Cortex of kidney (tissue), 1 donor: ENCODE measurements at places on chromosomes 4 and X.

DNA sequence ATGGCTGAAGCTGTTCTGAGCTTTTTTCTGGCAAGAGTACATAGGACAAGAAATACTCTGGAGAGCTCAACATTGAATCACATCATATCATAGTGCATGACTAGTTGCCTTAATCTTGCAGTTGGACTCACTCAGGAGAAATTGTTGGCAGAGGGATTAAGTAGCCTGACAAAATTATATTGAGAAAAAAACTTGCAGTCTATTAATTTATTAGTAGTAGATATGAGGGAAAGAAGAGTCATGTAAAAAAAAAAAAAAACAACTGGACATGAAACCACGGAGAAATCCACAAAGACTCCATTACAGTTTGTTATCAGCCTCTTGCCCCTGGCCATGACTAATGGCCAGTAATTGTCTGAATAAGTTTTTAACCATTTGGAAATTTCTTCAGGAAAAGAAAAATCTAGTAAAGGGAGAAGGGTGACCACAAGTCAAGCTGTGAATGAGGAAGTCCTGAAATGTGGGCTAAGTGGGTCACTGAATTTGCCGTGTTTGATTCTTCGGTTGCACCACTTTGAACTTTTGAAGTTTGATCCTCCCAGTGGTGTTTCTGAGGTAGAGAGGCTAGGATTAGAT lies 45.6 kb downstream of the FHL1 start:
- DNase-seq: no peak

GRCh38 chr4:81337211-81337610 lies 122.2 kb upstream of the PRKG2 start:
- no peak for DNase-seq

- DNase-seq: no peak
These were observed 32.8 kb downstream of the SERPINA7 start for GRCh38 chrX:106005684-106006083.

- DNase-seq: no peak
These were observed 179.0 kb upstream of the RASGEF1B start for GRCh38 chr4:81650606-81651242.

DNA sequence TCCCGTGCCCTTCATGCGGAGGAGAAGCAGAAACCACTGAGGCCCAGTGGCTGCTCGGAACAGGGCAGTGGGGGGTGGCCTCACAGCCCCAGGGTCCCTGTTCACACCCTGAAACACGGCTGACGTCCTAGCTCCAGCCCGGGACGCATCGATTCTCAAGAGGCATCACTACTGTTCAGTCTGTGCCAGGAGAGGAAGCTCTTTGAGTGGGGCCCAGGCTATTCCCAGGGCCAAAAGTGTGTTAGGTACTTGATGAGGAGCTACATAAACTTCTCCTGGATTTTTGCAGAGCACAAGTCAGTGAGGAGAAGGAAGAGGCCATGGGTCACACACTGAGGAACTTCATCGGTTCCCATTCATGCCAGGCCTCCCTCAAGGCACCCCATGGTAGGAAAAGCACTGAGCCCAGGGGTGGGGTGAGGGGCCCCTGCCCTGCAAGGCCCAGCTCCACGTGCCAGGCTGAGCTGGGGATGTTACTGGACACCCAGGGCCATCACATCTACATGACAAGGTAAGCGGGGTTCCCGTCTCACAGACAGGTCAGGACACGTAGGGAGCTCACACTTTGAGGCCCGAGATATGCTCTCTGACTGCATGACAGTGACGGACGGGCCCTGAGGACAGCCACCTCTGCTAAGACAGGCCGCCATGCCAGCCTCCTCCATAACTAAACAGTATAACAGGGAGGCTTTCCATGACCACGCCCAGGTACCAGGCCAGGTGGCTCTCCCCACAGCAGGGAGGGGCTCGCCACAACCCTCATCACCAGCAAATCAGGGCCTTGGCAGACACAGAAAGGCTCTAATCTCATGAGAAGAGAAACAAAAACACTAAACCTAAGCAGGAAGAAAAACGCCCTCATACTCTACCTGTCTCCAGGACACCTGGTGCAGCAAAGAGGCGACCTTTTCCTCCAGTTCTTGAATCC lies 12.4 kb downstream of the TNIP2 start:
- DNase-seq: no peak

- DNase-seq: no peak
These were observed 8.0 kb downstream of the SHOX start for GRCh38 chrX:638482-639131.

GRCh38 chrX:154046031-154046781 lies 26.5 kb upstream of the IRAK1 start:
- no peak for DNase-seq

DNA sequence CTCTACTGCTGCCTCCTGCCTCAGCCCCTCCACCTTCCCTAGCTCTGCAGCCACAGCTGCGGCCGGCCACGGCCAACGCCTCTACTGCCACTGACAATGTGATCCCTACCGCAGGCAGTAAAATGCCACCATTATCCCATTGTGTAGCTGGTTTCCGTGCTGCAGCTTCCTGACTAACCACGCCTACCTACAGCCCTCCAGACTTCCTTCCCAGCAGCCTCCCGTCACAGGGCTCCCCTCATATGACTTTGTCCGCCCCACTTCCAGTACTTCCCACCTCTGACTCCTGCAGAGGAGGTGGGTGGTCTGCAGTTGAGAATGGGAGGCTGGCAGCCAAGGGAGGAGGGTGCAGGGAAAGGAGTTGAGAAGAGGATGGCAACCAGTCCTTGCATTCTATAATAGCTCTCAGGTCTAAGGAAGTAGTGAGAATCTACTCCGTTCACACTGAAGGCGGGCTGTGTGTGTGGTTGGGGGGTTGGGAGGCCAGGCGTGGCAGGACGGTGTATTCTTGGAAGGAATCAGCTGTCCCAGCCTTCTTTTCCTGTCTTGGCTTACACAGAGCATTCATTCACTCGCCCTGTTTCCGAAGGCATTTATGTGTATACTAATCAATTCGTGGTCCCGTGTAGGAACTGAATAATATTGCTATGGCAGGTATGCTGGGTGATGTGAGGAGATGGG lies 33.1 kb upstream of the USP51 start:
- DNase-seq: no peak

- DNase-seq: no peak
These were observed 4.9 kb upstream of the WDFY3 start for GRCh38 chr4:84971319-84971932.

DNA sequence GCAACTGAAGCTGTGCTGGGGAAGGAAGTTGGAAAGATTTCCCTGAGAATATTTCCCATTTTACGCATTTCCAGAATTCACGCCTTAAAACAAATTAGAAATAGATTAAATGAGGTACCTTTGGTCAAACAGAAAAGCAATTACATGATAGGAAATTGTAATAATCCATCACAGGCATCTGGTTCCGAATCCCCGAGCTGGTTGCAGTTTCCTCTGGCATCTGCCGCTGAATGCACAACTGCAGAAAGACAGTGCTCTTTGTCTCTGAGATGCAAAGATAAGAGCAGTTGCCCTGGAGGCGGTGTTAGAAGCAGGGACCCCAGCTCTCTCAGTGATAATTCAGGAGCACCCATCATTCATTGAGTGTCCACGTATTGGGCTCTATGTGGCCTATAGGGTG lies 224.4 kb downstream of the LDB2 start:
- no peak for DNase-seq

- DNase-seq: no peak
These were observed 74.1 kb downstream of the TAB3 start for GRCh38 chrX:30814978-30815377.

GRCh38 chrX:151982222-151982621 lies 7.7 kb upstream of the GABRE start:
- DNase-seq: no peak

- no peak for DNase-seq
These were observed 313.9 kb upstream of the SPANXN4 start for GRCh38 chrX:142711796-142712290.

GRCh38 chr4:128416921-128417320 lies 129.3 kb upstream of the PGRMC2 start:
- DNase-seq: no peak

DNA sequence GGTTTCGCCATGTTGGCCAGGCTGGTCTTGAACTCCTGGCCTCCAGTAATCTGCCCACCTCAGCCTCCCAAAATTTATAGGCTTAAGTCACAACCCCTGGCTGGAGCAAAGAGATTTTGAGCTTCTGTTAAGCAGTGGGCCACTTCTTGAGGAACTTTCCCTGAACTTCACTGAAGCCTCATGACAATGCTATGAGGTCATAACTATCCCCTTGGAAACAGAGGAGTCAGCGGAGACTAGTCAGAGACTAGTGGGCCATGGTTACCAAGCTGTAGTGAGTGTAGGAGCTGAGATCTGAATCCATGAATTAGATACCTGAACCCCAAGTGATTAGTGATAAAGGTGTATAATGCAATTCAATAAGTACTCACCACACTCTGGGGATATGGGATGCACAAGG lies 145.1 kb upstream of the MSX1 start:
- no peak for DNase-seq

DNA sequence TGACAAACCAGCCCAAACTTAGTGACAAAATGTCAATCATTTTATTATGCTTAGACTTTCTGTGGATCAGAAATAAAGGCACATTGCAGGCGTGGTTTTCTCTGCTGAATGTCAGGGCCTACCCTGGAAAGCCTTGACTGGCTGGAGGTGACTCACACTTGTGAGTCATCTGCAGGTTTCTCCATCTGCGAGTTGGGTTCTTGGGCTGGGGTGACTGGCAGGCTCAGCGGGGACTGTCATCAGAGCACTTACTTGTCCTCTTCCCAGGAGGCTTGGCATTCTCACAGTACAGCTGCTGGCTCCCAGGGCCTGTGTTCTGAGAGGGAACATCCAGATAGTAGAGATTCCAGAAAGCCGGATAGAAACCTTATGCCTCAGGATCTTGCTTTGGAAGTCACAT lies 153.8 kb upstream of the AGA start:
- DNase-seq: no peak

- DNase-seq: no peak
These were observed 24.0 kb upstream of the ANK2 start for GRCh38 chr4:113025416-113025815.
